HCEC 1CT (cell line): ENCODE measurements at places on chromosomes 1 and 21.
A peak's percentile ranks its signal among the peaks of the same experiment; 100 is the strongest.

DNA sequence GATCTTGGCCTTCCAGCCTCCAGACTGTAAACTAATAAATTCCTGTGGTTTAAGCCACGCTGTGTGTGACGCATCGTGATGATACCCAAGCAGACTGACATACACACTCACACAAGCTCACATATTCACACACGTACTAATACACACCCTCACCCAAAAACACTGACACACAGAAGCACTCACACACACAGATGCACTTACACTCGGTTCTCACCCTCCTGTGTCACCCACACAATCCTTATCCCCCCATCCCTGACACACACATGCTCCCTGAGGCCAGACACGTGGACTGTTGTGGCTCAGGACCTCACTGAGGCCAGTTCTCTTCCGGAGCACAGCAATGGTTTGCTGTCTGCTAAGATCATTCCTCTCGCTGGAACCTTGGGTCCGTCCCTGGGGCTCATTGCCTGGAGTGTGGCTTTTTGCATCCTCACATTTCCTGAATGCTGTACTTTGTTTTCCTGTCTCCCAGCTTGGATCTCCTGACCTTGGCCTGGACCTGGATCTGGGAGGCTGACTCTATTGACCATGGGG, 76.9 kb upstream of the LYST start:
- peak; percentile 94 for DNase-seq

- no peak for DNase-seq
Measured at GRCh38 chr1:233356705-233356987, 29.1 kb downstream of the MAP3K21 start.

DNA sequence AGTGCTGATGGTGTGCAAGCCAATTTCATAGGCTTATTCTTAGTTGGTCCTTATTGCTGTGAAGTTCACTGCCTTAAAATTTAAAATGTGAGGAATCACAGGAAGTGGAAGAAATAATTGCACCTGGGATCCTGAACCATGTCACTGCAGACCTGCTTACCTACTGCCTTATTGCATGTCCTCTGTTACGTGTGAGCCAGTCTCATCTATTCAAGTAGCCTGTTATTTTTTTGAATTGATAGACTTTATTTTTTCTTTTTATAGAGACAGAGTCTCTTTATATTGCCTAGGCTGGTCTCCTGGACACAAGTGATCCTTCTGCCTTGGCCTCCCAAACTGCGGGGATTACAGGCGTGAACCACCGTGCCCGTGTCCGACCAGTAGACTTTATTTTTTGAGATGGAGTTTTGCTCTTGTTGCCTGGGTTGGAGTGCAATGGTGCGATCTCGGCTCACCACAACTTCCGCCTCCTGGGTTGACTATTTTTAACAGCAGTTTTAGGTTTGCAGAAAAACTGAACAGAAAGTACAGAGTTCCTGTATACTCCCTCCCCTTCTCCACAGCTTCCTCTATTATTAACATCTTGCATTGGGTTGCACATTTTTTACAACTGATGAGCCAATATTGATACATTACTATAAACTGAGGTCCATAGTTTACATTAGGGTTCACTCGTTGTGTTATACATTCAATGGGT, 14.0 kb upstream of the DISC1 start:
- no peak for DNase-seq

- peak; percentile 69 for DNase-seq
Measured at GRCh38 chr1:221897321-221897721, 155.4 kb upstream of the DUSP10 start.

- no peak for DNase-seq
Measured at GRCh38 chr1:225465793-225466517, 38.1 kb upstream of the LBR start.

DNA sequence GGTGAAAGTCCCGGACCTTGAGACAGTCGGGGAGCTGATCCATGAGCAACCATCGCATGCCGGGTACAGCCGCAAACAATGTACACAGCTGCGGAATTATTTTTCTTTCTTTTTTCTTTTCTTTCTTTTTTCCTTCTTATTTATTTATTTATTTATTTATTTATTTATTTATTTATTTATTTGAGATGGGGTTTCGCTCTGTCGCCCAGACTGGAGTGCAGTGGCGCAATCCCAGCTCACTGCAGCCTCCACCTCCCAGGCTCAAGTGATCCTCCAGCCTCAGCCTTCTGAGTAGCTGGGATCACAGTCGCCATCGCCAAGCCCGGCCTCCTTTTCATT, 2.6 kb upstream of the PERM1 start:
- no peak for DNase-seq

GRCh38 chr1:147171399-147172167, 687 bp downstream of the PRKAB2 start:
- peak; percentile 23 for DNase-seq

DNA sequence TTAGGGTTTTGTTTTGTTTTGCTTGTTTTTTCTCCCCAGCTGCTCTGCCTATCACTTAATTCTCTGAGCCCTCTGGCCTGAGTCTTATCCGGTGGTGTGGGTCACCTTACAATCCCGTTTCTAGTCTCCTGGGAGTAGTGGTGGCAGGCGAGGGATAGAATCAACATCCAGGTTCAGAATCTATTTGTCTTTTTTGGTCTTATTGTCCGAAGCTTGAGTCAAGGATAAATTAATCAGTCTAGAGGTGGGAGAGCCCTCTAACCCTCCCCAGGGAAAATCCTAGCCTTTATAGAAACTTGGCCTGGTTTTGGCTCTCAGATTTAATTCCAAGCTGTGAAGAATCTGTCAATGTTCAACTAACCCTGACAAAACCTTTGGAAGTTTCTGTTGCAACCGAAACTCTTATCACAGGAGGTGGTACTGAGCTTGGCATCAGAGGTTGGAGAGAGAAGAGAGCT, 246.3 kb downstream of the FGGY start:
- no peak for DNase-seq

DNA sequence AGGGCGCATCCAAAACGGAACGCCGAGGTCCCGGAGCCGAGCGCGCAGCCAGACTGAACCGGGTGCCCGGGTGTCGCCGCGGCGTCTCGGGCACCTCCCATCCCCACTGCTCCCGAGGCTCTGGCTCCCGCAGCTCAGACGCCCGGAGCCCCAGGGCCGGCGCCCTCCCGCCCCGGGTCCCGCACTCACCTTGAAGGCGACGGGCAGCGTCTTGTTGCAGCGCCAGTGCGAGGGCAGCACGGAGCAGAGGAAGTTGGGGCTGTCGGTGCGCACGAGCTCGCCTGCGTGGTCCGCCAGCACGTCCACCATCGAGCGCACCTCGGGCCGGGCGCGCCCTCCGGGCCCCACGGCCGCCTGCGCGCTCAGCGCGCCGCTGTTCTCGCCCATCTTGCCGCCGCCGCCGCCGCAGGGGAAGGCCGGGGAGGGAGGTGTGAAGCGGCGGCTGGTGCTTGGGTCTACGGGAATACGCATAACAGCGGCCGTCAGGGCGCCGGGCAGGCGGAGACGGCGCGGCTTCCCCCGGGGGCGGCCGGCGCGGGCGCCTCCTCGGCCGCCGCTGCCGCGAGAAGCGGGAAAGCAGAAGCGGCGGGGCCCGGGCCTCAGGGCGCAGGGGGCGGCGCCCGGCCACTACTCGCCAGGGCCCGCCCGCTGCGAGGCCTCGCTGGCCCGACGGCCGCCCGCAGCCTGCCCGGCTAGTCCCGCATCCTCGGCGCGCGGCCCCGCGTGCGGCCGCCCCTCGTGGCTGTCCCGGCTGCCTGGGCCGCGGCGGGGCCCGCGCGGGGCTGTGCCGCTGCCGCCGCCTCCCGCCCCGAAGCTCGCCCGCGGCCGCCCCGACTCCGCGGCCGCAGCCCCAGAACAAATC, 447 bp downstream of the RUNX3 start:
- DNase-seq: no peak

- DNase-seq: no peak
Measured at GRCh38 chr1:229001467-229002011, 266.3 kb downstream of the RHOU start.

GRCh38 chr1:153292740-153293479, 19.8 kb downstream of the PGLYRP3 start:
- DNase-seq: no peak

DNA sequence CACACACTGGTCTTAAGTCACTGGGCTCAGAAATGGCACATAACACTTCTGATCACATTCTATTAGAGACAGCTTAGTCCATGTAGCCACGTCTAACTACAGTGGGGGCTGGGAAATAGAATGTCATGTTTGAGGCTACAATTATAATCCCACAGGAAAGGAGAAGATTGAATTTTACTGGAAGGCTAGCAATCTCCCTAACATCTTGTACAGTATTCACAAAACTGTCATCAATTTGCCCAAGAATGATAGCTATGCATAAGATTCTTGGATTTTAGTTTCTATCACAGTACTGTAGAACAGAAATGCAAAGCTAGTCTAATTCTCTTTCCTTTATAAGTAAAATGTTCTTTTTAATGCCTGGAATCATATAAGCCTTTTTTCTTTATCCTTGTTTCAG, 12.7 kb upstream of the ZMYM6 start:
- DNase-seq: no peak

GRCh38 chr1:174167265-174167803, 8.0 kb downstream of the RABGAP1L start:
- no peak for DNase-seq

DNA sequence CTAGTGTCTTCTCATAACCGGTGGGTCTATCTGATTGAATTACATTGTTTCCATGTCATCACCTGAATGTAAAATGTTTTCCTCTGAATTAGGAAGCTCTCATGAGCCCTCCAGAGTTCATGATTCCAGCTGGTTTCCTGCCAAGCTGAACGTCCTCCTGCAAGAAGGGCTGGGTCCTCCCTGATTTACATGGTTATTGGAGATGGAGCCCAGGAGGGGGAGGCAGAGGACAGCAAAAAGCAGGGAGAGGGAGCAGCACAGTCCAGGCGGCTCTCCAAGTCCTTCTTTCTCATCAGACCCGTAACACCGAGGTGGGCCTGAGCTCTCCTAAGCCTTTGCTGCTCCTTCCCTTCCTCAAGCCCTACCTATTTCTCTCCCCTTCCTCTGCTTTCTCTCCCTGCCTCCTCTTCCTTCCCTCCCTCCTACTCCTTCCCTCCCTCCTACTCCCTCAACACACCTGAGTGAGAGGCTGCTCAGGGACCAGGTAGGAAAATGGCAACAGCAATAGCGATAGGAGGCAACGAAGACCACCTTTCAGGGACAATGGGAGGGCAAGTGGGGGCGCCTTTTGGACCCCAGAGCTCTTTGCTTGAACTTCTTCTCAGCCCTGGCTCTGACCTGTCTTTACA, 265.9 kb downstream of the PRDM2 start:
- no peak for DNase-seq

- DNase-seq: no peak
Measured at GRCh38 chr1:9643351-9644256, 7.9 kb upstream of the PIK3CD start.

DNA sequence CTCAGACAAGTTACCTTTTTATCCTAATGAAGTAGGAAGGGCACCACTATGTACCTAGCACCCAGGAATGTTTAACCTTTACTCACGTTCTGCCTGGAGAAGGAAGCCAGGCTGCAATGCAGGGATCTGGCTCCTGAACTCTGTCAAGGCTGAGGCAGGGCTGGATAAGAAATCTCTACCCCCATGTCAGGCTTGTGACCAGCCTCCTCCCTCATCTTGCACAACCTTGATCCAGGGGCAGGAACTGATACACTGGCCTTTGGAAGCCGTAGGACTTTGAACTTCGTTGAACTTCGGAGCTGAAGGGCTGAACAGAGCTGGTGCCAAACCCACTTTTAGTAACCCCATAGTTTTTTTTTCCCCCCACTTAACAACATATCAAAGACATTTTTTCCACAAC, 8.0 kb upstream of the AKR1A1 start:
- no peak for DNase-seq

DNA sequence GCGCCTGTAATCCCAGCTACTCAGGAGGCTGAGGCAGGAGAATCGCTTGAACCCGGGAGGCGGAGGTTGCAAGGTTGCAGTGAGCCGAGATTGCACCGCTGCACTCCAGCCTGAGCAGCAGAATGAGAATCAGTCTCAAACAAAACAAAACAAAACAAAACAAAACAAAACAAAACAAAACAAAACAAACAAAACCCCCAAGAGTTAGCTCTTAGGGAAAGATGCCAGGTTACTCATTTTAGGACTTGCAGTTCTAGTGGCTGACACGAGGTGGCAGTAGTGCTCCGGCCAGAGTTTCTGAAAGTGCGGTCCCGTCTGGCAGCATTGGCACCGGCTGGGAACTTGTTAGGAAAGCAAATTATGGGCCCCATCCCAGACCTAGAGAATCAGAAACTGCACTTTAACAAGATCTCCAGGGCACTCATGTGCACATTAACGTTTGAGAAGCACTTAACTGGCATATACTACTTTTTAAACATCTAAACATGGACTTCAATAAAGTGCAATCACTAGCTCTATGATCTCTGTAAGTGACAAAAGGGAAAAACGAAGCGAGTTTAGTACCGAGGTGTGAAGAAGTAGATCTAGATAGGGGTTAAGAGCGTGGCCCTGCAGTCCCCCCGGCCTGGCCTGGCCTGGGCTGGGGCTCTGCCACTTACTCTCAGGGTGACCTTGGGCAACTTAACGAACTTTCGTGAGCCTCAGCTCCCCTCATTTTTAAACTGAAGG, 41.9 kb upstream of the TNFRSF1B start:
- peak; percentile 42 for DNase-seq

DNA sequence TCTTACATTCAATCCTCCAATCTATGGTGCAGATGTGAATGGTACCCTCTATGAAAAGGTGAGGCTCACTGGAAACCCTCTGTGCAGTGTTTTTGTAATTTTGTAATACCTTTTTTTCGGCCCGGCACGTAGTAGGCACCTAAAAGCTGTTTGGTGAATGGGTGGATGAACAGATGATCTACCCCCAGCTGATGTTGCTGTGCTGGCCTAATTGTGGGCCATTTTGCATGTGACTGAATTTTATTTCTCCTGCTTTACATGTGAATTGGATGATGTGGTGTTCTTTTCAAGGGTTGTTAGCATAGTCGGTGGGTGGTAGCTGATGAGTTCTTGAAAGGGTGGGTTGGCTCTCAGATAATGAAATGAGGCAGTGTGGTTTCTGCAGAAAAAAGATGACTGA, 10.4 kb downstream of the KDM4A start:
- DNase-seq: no peak

GRCh38 chr1:147837129-147837963, 65.2 kb upstream of the GJA8 start:
- no peak for DNase-seq

DNA sequence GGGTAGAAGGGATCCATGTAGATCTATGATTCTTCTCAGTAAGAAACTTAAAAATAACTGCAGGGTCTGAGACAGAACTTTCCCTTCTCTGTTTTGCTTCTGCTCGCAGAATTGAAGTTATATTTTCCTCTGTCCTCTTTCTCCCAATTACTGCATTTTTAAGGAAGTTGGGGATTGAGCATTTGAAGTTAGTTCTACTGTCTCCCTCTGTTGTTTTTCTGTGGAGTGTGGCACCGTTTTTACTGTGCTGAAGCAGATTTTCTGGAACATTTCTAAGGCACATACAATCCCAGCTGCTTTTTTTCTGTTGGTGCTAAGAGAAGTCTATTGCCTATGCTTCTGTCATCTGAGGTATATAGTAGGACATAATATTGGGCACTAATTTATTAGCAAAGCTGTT, 43.3 kb downstream of the RASAL2 start:
- DNase-seq: no peak

- DNase-seq: no peak
Measured at GRCh38 chr1:196538473-196538872, 69.8 kb downstream of the KCNT2 start.
